ENCODE measurements at places on chromosomes 5 and 9.

GRCh38 chr9:36064448-36065037 is 27.8 kb downstream of the RECK start:
- no peak for DNase-seq

DNA sequence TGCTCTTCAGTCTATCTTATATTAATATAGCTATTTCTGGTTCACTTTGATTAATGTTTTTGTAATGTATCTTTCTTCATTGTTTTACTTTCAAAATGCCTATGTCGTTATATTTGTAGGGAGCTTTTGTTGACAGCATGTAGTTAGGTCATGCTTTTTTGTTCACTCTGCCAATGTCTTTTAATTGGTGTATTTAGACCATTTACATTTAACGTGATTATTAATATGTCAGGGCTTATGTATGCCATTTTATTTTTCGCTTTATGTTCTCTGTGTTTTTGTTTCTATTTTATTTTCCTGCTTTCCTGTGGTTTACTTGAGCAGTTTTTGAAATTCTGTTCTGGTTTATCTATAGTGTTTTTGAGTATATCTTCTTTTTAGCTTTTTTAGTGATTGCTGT is 10.8 kb downstream of the GARIN3 start:
- no peak for DNase-seq

DNA sequence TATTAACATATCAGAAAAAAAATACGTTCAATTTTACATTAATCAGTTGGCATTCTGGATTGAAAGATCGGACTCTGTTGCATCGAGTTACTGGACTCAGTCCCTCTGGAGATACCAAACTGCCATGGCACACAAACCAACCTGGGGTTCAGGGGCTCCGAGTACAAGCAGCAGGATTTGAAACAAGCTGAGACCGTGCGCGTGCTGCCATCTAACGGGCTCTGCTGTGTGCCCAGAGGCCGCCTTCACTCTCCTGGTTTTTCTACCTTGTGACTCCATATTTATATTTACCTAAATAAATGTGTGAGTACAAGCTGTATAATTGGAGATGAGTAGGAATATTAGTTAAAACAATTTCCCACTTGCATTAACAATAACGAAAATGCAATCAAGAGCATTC is 48.2 kb downstream of the ANXA1 start:
- peak; percentile 68 for DNase-seq

- no peak for DNase-seq
These were observed 66.2 kb downstream of the ARHGEF28 start for GRCh38 chr5:73692166-73692640.

GRCh38 chr5:77847814-77848290 is 71.7 kb upstream of the TBCA start:
- DNase-seq: peak; percentile 87

DNA sequence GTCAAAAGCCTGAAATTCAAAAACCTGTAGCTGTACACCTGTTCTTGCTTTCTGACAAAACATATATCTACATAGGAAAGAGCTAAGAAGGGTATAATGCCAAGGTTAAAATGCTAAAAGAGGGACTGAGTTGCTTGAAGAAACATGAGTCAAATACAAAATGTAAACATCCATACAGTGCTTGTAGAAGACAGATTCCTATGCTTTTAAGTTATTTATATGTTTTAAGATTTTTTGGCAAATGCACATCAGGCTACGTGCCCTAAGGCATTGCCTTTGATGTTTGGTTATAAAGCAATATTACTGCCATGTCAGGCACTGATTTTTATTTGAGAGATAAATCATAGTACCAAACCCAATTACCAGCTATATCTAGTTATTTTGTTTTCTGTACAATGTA is 269.0 kb downstream of the EDIL3 start:
- DNase-seq: peak; percentile 44
